ENCODE measurements at places on chromosomes 13 and 19.

DNA sequence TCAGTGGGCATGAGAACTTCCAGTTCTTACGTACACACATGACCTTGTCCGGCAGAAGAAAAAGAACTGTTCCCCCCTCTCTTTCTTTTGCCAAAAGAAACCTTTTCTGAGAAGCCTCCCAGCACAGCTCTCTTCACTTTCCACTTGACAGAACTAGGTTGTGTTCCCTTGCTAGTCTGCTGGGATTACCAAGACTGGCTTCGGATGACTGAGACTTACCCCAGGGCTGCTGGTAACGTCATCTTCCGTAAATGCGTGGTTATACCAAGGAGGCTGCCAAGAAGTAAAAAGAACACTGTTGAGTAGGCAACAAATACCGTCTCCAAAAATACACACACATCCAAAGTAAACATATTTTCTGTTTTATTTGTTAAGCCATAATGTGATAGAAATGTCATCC lies 908.2 kb downstream of the EFNB2 start:
- DNase-seq: no peak

DNA sequence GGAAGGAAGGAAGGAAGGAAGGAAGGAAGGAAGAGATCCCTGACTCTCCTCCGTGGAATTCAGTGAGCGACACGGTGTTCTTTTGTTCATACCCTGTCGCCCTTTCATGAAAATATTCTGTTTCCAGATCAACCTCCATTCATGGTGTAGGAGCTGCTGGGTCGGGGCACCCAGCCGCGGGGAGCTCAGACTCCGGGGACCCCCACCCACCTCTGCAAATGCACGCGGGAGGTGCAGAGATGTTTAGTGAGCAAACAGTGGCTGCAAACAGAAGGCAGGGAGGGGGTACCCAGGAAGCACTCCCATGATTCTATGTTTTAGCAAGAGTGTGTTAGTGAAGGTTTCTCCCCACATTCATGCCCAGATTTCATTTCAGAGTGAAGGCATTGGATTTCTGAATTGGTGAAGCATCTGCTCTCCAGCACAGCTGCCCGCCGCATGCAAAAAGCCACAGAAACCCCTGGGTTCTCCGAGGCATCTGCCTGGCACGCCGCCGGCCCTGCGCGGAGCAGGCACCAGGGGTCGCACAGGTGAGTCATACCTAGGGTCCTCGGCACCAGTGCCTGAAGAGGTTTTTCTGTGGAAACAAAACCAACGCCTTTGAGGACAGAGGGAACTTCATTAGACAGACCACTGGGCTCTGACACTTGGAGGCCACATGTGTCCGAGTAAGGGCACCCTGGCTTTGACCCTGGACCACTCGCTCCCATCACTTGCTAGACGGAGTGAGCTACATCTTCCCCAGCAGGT lies 80.6 kb downstream of the ZNF557 start:
- no peak for DNase-seq

DNA sequence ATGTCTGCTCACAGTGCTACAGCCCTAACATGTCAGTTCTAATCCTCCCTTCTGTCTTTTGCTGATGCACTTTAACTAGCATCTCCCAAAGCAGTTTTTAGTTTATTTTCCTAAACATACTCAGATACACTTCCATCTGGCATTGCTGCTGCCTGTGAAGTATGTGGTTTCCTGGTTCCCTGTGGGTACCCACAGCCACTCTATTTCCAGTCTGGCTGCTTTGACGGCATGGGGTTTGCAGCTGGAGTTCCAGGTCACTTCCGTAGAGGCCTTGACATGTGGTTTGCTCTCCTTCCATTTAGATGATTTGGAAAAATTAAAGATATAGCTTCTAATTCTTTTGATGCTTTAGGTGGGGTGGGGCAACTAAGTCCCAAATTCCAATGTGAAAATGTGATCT lies 375.5 kb downstream of the PCDH20 start:
- DNase-seq: no peak

GRCh38 chr13:112456138-112457056 lies 80.2 kb downstream of the SPACA7 start:
- no peak for DNase-seq

DNA sequence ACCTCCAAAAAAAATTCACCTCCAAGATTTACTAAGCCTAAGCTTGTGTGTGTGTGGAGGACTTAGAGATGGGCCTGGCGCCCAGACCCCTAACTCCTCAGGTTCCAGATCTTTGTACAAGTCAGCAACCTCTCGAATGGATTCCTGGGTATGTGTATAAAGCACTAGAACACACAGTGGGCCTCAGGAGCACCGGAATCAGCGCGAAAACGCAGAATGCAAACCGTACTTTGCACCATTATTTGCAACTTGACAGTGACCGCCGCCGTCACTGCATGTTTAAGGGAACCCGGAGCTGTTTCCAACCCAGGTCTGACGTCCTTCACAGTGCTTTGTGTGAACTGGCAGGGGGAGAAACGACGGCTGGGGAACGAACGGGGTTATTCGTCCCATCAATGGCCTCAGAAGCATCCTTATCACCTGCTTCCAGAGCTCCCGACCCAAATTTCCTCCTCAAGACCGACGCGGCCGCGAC lies 688 bp downstream of the ZNF606 start:
- DNase-seq: peak; percentile 4

- DNase-seq: no peak
These were observed 32.8 kb downstream of the IGFL2 start for GRCh38 chr19:46180701-46181387.

- no peak for DNase-seq
These were observed 24.7 kb downstream of the CHAMP1 start for GRCh38 chr13:114338959-114339358.

- DNase-seq: no peak
These were observed 17.8 kb downstream of the LMTK3 start for GRCh38 chr19:48493718-48494401.

GRCh38 chr19:13102666-13103580 lies at the start of gene LYL1:
Gene LYL1, minus strand, starts transcription at chr19:13102858. Its CDS starts 1,687 bp downstream, at chr19:13101171.
- no peak for DNase-seq

GRCh38 chr13:51551416-51551815 lies 32.8 kb upstream of the WDFY2 start:
- DNase-seq: no peak

- no peak for DNase-seq
These were observed 10.6 kb downstream of the ERFL start for GRCh38 chr19:41917676-41918075.

DNA sequence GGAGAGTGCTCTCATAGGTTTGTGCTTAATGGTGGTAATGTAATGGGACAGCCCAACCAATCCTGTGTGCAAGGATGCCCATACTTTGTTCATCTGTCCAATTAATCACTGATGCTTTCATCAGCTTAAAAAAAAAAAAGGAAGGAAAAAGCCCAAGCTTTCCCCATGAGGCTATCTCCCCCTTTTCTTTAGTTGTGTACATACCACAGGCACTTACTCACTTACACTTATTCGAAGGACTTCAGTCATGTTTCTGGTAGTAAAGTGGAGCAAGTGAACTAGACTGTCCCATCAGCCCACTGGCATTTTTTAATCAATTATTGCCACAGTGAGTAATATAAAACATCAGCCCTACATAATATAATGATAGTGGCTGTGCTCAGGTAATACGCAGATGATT lies 183.5 kb upstream of the UFM1 start:
- no peak for DNase-seq

GRCh38 chr13:76853481-76853880 lies 32.7 kb downstream of the KCTD12 start:
- DNase-seq: no peak

DNA sequence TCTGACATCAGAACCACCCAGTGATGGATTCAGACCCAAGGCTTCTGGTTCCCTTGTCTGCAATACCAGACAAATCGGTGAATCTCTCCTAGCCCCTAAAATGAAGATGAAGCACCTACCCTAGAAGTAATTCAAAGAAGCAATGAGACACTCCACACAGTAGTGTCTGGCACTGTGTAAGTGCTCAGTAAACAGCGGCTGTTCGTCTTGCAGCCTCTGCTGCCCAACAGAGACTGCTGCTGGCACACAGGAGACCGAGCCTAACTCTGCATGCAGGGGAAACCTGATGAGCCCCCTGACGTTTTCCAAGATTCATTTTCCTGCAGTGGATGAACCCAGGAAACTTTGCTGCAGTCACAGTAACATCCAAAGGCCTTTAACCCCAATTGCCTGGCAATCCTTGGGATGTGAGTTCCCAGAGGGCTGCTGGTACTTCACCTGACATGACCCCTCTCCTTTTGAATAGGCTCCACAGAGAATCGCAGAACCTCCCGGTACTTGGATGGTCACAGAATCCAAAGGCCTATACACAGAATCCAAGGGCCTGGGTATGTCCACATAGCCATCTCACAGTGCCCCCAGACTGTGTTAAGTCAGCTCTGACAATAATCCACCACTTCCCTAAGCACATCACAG lies 6.7 kb downstream of the MED26 start:
- DNase-seq: no peak

- no peak for DNase-seq
These were observed 74.5 kb upstream of the FRY start for GRCh38 chr13:31956980-31957644.

All from stimulated activated CD4-positive, alpha-beta T cell treated with anti-CD3 and anti-CD28 coated beads, Interleukin-2, amount 100 ng/mL, for 48 hours (primary cell).